ENCODE measurements at places on chromosomes 12 and 14.

- no peak for DNase-seq
Measured at GRCh38 chr12:4001841-4002240, 128.6 kb upstream of the PARP11 start.

- DNase-seq = no peak
Measured at GRCh38 chr14:51208982-51209381, 31.1 kb upstream of the TMX1 start.

DNA sequence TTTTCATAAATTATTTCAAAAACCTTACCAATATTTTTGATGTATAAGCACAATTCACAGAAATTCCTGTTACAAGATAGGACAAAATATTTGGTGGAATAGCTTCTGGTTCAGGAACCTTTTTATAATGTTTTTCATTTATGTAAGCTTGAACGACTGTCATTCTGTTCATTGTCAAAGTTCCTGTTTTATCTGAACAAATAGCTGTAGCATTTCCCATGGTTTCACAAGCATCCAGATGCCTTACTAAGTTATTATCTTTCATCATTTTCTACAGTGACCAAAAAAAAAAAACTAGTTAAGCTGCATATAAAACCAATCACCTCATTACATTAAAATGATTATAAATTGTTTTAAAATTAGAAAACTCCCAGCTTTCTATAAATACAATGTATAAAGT, 87.1 kb downstream of the ATP2B1 start:
- DNase-seq = no peak

DNA sequence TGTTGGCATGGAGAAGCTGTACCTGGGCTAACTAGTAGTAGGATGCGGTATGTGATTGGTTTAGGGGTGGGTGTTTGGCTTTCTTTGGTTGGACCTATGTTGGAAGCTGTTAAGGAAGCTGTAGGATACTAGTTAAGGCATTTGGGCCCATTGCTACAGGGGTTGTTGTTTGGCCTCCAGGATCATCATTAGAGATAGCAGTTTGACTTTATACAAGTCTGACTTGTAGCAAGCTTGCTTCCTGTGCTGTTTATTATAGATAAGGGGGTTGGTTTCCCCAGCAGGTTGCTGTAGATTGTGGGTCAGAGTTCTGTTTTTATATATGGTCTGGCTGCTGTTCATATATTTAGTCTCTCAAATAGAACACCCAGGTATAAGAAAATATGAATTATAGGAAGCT, 1.4 kb upstream of the PRIM1 start:
- DNase-seq = no peak

GRCh38 chr14:104953097-104953496, 25.1 kb downstream of the AHNAK2 start:
- no peak for DNase-seq

GRCh38 chr12:113221997-113222729, 899 bp downstream of the TPCN1 start:
- DNase-seq = no peak

- no peak for DNase-seq
Measured at GRCh38 chr14:95421741-95422140, 94.7 kb downstream of the SYNE3 start.

DNA sequence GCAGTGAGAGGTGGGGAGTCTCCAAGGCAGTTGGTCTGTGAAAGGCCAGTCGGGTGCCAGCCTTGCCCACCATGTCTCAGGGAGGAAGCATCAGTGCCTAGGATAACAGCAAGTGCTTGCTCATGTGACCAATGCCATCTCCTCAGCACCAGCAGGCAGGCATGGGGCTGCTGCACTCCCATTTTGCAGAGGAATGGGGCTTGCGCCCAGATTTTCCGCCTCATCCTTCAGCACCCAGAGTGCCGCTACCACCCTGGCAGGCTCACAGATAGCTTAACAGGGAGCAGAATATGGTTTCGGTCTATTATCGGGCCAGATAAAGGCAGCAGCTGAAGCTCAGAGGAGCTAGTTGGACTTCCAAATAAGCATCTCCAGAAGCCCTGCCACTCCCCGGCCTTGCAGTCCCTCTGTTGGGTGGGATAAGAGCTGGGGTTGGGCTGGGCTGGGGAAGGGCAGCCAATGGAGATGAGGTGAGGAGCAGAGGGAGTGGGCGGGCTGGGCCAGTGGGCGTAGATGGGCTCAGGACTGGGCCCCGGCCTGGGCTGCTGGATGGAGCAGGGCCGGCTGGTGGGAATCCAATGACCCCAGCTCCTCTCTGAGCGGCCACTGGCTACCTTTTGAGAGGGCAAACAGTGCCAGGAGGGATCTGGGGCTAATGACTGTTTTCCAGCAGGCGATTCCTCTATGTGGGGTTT, 8.4 kb upstream of the KRT80 start:
- no peak for DNase-seq

DNA sequence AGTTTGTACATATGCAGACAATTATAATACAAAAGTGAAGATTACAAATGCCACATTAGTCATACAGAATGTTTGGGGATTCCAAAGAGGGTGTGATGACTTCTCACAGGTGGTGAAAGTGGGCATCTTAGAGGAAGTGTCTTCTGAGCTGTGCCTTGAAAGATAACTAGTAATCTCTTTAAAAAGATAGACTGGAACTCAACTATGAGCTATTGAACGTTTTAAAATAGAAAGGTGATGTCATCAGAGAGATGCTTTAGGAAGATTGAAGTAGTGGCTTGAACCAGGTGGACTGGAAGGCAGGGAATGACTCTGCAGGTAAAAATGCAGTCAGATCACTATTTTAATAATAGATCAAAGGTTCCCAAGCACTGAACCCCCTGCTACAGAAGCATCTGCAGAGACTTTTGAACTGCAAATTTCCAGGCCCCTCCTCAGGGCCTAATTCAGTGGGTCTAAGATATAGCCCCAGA, 50.3 kb downstream of the SYT1 start:
- DNase-seq = no peak

GRCh38 chr12:20475542-20475941, 107.2 kb downstream of the PDE3A start:
- DNase-seq = no peak

- no peak for DNase-seq
Measured at GRCh38 chr12:18242380-18243089, 18.8 kb upstream of the PIK3C2G start.

DNA sequence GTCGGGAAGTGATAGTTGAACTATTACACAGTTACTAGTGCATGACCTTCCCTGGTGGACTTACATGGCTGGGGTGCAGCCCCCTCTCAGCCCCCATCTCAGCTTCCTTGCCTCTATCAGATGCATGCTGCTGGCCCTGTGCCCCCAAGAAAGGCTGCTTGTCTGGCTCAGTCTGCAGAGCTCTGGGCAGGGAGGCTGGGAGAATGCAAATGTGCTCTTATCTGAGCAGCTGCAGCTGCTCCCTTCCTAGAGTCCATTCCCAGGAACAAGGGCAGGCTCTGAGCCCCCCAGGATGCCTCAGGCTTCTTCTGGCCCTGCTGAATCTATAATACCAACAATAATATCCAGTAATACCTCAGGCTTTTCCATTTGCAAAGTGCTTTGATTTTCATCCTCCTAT, 218.1 kb upstream of the SRRM4 start:
- no peak for DNase-seq

DNA sequence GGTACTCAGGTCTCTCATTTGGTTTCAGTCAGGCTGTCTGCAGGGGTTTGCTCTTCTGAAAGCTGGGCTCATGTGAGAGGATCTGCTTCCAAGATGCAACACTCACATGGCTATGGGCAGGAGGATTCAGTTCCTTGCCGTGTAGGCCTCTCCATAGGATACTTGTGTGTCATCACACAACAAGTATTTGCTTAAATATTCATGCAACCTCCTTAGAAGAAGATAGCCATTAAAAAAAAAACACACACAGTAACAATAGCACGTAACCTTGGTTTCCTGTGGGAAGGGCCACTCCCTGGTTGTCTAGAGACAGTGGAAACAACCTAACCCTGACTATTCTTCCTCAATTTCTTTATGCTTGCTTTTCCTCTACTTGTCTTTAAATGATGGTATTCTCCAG, 31.8 kb upstream of the CLEC4E start:
- peak; percentile 27 for DNase-seq

- no peak for DNase-seq
Measured at GRCh38 chr12:45654002-45654665, 75.4 kb upstream of the ARID2 start.

- DNase-seq = no peak
Measured at GRCh38 chr14:58972233-58973017, 216.0 kb upstream of the DAAM1 start.

DNA sequence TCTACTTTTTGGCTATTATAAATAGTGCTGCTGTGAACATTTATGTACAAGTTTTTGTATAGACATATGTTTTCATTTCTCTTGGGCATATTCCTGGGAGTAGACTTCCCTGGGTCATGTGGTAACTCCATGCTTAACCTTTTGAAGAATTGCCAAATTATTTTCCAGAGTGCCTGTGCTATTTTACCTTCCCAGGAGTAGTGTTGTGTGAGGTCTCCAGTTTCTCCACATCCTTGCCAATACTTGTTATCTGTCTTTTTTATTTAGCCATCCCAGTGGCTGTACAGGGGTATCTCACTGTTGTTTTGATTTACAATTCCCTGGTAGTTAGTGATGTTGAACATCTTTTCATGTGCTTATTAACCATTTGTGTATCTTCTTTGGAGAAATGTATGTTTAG, 18.9 kb downstream of the UBE3B start:
- DNase-seq = no peak

- DNase-seq = no peak
Measured at GRCh38 chr12:78888568-78888967, 24.0 kb downstream of the SYT1 start.

- no peak for DNase-seq
Measured at GRCh38 chr12:5456030-5456429, 24.1 kb downstream of the NTF3 start.

GRCh38 chr14:69285661-69286255, 25.8 kb downstream of the GALNT16 start:
- no peak for DNase-seq

DNA sequence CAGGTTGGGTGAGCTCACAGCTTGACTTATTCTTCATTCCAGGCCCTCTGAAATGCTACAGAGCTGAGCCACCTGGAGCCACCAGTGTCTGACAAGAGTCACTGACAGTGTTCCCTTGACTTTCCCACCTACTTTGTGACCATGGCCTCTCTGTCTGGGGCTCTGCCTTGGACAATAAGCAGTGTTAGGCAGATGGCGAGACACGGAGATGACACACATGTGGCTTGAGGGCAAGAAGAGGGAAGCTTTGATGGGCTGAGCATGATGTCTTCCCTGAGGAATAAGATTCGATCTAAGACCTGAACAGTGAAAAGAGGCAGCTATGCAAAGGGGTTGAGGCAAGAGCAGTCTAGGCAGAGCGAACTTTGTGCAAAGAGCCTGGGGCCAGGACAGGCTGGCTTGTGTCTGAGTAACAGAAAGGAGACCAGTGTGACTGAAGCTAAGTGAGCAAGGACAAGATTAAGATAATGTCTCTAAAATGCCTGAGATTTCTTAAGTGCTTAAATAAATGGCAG, 105.5 kb downstream of the NUAK1 start:
- no peak for DNase-seq

GRCh38 chr14:92253381-92253894, 69.5 kb upstream of the SLC24A4 start:
- DNase-seq = no peak

GRCh38 chr12:122937622-122938091, 28.6 kb downstream of the ABCB9 start:
- no peak for DNase-seq

Data from CD4-positive, alpha-beta T cell treated with Interleukin-2 at 100 ng/mL for 4 hours (primary cell).